ENCODE measurements at places on chromosomes 1 and 21.

- DNase-seq = no peak
Observed at GRCh38 chr21:25324666-25325065, 282.6 kb downstream of the MRPL39 start.

DNA sequence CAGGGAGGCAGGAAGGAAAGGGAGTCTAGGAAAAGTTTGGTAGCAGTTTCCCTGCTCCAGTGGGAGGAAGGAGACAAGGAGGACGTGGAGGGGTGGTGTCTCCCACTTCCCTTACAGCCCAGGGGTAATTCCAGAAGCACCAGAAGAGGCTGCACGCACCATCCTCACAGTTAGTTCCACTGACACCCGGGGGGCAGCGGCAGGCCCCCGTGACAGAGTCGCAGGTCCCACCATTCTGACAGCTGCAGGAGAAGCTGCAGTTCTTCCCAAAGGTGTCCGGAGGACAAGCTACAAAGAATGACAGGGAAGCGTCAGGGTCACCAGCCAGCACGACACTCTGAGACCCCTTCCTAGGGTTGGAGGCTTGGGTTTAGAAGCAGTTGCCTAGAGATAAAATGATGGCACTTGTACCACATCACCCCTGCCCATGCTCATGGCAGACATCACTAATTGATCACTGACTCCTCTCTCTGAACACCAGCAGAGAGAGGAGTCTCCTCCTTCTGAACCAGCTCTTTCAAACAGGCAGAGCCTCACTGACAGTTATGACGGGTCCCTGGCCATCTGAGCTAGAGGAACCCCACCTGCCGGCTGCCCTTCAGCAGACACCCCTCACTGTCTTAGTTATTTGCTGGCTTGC lies 53.3 kb downstream of the ARHGEF16 start:
- DNase-seq = no peak

- peak; percentile 87 for DNase-seq
Observed at GRCh38 chr1:196651637-196652215, at the start of gene CFH. Gene CFH (plus strand): TSS chr1:196652043. CDS start chr1:196652118, 75 bp downstream.

GRCh38 chr1:87305151-87305550 lies 23.5 kb upstream of the LMO4 start:
- no peak for DNase-seq

- DNase-seq = peak; percentile 26
Observed at GRCh38 chr21:42039470-42039901, 29.3 kb upstream of the ZBTB21 start.

- DNase-seq = no peak
Observed at GRCh38 chr1:21313886-21314721, 23.8 kb upstream of the ECE1 start.

DNA sequence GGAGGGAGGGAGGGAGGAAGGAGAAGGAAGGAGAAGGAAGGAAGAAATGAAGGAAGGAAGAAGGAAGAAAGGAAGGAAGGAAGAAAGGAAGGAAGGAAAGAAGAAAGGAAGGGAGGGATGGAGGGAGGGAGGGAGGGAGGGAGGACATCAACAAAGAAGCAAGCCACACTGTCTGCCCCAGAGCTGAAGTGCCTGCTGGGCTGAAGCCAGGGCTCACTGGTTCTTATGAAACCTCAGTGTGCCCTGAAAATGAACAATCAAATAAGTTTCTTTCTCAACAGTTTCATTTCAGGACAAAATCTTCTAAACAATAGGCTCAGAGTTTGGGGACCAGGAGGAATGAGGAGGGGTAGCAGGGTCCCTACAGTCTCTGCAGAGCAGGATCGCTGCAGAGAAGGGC lies 21.1 kb downstream of the ARHGEF19 start:
- no peak for DNase-seq

GRCh38 chr21:29800056-29800455 lies 139.7 kb downstream of the GRIK1 start:
- DNase-seq = no peak

DNA sequence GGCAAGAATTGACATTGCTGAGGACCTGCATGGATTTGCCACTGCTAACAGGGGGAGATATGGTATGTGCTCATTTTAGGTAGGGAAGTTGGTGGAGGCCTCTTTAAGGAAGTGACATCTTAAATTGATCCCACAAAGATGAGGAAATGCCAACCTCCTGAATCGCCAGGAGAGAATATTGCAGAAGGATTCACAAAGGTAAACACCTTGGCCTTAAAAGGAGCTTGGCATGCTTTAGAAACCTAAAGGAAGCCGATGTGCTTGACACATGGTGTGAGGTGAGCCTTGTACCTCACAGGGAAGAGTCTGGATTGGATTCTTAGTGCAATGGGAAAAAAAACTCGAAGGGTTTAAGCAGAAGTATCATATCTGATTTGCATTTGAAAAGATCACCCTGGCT lies 470.5 kb upstream of the DAB1 start:
- DNase-seq = no peak

GRCh38 chr21:44943005-44943685 lies 3.3 kb downstream of the SLX9 start:
- DNase-seq = no peak

DNA sequence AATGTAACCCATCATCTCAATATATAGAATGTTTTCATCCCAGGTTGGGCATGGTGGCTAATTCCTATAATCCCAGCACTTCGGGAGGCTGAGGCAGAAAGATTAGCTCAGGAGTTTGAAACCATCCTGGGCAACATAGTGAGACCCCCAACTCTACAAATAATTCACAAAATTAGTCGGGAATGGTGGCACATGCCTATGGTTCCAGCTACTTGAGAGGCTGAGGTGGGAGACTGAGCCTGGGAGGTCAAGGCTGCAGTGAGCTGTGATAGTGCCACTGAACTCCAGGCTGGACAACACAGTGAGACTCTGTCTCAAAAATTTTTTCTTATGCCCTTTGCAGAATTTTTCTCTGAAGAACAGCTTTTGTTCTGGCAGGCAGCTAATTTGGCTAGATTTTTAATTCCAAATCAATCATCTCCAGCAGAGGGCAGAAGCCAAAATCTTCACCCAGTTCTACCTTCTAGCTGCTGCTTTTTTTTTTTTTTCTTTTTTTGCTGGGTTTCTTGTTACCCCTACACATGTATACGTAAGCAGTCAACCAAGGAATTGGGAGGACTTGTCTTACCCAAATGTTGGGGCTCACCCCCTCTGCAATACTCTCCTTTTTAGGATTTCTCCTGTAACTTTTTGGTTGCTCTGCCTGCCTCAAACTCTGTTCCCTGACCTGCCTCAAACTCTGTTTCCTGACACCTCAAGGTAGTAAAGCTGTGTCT lies 2.7 kb upstream of the RAD54L start:
- DNase-seq = peak; percentile 10

- no peak for DNase-seq
Observed at GRCh38 chr1:147807405-147807804, 47.0 kb upstream of the GJA5 start.

DNA sequence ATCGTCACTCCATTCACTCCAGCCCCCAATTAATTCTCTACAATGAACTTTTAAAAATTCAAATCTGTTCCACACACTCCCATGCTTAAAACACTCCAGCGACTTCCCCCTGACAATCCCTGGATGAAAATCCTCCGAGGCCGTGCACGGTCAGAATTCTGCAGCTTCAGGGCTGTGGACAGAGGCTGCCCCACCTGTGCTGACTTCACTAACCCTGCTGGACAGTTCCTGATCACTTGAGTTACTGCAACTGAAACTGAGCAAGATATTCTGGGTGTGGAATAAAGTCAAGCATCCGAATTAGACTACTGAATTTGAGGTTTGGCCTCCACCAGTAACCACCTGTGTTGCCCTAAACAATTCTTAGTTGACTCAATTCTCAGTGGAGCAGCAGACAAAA lies 1.0 kb upstream of the JAK1 start:
- no peak for DNase-seq

Data from fibroblast of skin of abdomen (primary cell).